ENCODE measurements at places on chromosomes 2 and 18.

GRCh38 chr2:12057436-12058166, 311.2 kb downstream of the LPIN1 start:
- no peak overlapping the region for H3K27ac ChIP-seq
- H3K36me3 ChIP-seq, result no peaks in the 10 kb centered on the region
- H3K4me1 ChIP-seq, result peaks cover 19% of the 10 kb centered on the region
- no peak overlapping the region for H3K4me3 ChIP-seq
- H3K27me3 ChIP-seq, result no peaks in the 10 kb centered on the region

- H3K27ac ChIP-seq, result no peak overlapping the region
- H3K4me3 ChIP-seq, result no peak overlapping the region
- H3K4me1 ChIP-seq, result no peaks in the 10 kb centered on the region
- no peak for DNase-seq
- H3K36me3 ChIP-seq, result peaks cover 37% of the 10 kb centered on the region
- H3K27me3 ChIP-seq, result no peaks in the 10 kb centered on the region
Observed at GRCh38 chr2:96832754-96833507, 10.9 kb downstream of the ANKRD23 start.

DNA sequence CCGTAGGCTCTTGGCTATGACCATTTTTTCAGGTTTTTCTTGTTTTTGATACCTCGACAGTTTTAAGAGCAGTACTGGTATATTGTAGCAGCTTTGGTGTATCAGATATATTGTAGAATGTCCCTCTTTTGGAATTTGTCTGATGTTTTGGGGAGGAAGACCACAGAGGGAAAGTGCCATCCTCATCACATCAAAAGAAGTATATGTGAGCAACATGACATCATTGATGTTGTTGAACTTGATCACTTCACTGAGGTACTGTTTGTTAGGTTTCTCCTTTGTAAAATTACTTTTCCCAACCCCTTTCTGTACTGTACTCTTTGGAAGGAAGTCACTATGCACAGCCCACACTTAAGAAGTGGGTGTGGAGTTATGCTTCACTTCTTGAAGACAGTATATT, 41.0 kb downstream of the EML4 start:
- no peaks in the 10 kb centered on the region for H3K27me3 ChIP-seq
- no peak overlapping the region for H3K4me3 ChIP-seq
- peaks cover 12% of the 10 kb centered on the region for H3K4me1 ChIP-seq
- DNase-seq, result no peak
- H3K36me3 ChIP-seq, result no peaks in the 10 kb centered on the region

- no peaks in the 10 kb centered on the region for H3K36me3 ChIP-seq
- H3K27me3 ChIP-seq, result no peaks in the 10 kb centered on the region
- peak overlapping the region; percentile 95 for H3K27ac ChIP-seq
- H3K4me1 ChIP-seq, result peaks cover 36% of the 10 kb centered on the region
- no peak for DNase-seq
Observed at GRCh38 chr2:19900931-19901441, 797 bp downstream of the TTC32 start.

GRCh38 chr2:133777574-133777960, 209.3 kb upstream of the NCKAP5 start:
- H3K27me3 ChIP-seq, result no peaks in the 10 kb centered on the region
- no peak overlapping the region for H3K4me3 ChIP-seq
- no peak overlapping the region for H3K27ac ChIP-seq
- no peak for DNase-seq

- H3K36me3 ChIP-seq, result no peaks in the 10 kb centered on the region
- H3K27me3 ChIP-seq, result no peaks in the 10 kb centered on the region
Observed at GRCh38 chr2:27250652-27251379, 12.0 kb downstream of the SLC30A3 start.

DNA sequence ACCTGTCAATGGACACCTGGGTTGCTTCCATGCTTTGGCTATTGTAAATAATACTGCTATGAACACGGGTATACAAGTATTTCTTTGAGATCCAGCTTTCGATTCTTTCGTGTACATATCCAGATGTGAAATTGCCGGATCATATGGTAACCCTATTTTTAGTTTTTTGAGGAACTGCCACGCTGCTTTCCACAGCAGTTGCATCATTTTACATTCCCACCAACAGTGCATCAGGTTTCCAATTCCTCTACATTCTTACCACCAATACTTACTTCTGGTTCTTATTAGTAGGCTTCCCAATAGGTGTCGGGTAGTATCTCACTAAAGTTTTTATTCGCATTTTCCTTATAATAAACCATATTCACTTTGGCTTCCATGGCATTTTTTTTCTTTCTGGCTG, 69.6 kb downstream of the PID1 start:
- peak overlapping the region; percentile 17 for H3K4me3 ChIP-seq
- peaks cover 24% of the 10 kb centered on the region for H3K4me1 ChIP-seq
- no peaks in the 10 kb centered on the region for H3K27me3 ChIP-seq
- DNase-seq, result no peak
- no peaks in the 10 kb centered on the region for H3K36me3 ChIP-seq
- peak overlapping the region; percentile 35 for H3K27ac ChIP-seq

- H3K27me3 ChIP-seq, result peaks cover 17% of the 10 kb centered on the region
- H3K4me1 ChIP-seq, result peaks cover 7% of the 10 kb centered on the region
- H3K4me3 ChIP-seq, result no peak overlapping the region
- H3K36me3 ChIP-seq, result no peaks in the 10 kb centered on the region
Observed at GRCh38 chr2:232526372-232526941, 497 bp downstream of the CHRND start.

- peaks cover 8% of the 10 kb centered on the region for H3K4me1 ChIP-seq
- no peaks in the 10 kb centered on the region for H3K27me3 ChIP-seq
- no peak overlapping the region for H3K4me3 ChIP-seq
- no peaks in the 10 kb centered on the region for H3K36me3 ChIP-seq
Observed at GRCh38 chr2:196290136-196290535, 118.8 kb upstream of the STK17B start.

Measured in thoracic aorta (tissue), 2 donors.